Fibroblast of the conjunctiva (primary cell): ENCODE measurements at places on chromosomes 1 and 21.

- no peak for DNase-seq
These were observed 145.2 kb upstream of the ETS2 start for GRCh38 chr21:38660333-38661196.

DNA sequence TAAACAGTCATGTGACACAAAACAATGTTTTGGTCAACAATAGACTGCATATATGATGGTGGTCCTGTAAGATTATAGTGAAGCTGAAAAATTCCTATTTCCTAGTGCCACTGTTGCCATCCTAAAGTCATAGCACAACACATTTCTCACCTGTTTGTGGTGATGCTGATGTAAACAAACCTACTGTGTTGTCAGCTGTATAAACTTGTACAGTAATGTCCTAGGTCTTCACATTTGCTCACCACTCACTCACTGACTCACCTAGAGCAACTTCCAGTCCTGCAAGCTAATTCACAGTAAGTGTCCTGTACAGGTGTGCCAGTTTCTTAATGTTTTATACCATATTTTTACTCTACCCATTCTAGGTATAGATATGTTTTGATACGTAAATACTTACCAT is 326.1 kb upstream of the USP24 start:
- no peak for DNase-seq

DNA sequence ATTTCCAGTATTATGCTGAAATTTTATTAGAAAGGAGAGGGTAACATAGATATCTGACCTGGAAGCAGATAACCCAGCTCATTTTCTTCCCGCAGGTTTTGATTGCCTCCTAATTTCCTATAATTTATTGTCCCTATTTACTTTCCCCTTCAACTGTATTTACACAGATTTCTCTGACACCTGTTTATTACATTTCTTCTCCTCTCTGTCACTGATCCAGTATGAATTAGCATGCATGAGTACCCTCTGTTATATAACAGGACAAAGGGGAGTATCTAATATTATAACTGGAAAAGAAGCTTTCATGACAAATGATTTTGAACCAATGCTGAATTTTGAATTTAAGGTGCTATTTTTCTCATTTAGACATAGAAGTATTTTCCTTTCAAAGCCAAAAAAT is 37.4 kb downstream of the DENND1B start:
- no peak for DNase-seq

DNA sequence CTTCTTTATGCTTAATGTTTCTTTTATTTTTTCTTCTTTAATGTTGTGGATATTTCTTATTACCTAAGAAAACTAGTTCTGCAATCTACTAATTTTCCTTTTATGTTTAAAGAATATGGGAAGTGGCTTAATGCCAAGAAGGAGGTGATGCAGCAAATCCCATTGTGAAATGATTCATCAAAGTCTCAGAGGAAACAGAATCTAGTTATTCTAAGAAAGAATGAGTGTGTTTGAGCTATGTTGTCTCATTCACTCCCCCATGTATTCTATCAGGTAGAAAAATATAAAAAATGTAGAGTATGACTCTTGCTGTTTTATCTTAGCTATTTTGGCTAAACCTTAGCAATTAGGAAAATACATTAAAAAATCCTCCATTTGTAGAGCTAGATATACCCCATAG is 659.9 kb upstream of the RGS18 start:
- peak; percentile 1 for DNase-seq

- DNase-seq: no peak
These were observed 10.4 kb upstream of the IL24 start for GRCh38 chr1:206886831-206887230.

DNA sequence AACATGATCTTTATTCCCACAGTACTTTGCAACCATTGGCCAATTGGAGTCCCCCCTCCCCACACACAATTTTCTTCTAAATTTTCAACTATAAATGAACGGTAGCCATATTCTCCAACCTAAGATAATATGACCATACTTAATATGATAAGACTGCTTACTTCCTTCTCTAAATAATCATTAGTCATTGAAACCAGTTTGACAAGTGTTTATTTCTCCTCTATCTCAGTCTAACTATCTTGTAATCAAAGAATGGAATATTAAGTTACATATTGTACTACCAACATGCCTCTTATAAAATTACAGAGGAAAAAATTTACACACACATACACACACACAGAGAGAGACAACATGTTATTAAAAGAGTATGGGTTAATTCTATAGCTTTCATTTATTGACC is 567.4 kb upstream of the TMPRSS15 start:
- no peak for DNase-seq

DNA sequence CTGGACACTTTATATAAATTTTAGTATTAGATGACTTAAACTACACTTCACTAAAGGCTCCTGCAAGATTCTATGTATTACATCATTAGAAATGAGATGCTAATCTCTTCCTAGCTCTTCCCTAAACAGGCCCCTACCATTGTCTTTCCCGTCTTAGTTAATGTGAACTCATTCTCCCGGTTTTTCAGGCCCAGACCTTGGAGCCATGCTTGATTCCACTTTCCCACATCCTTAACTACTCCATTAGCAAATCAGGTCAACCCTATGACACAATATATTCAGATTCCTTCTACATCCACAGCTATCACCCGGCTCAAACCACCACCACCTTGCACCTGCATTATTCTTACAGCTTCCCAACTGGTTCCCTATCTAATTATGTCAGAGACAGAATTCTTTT is 73.3 kb downstream of the NVL start:
- no peak for DNase-seq

DNA sequence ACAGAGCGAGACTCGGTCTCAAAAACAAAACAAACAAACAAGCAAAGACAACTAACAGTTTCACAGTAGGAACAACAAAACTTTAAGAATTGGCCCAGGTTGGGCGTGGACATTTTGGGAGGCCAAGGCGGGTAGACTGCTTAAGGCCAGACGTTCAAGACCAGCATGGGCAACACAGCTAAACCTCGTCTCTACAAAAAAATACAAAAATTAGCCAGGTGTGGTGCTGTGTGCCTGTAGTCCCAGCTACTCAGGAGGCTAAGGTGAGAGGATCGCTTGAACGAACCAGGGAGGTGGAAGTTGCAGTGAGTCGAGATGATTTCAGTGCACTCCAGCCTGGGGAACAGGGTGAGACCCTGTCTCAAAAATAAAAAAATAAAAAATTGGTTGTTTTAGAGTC is 13.5 kb downstream of the GTF2B start:
- DNase-seq: no peak

- no peak for DNase-seq
These were observed 142.6 kb downstream of the KAZN start for GRCh38 chr1:14741082-14741481.

DNA sequence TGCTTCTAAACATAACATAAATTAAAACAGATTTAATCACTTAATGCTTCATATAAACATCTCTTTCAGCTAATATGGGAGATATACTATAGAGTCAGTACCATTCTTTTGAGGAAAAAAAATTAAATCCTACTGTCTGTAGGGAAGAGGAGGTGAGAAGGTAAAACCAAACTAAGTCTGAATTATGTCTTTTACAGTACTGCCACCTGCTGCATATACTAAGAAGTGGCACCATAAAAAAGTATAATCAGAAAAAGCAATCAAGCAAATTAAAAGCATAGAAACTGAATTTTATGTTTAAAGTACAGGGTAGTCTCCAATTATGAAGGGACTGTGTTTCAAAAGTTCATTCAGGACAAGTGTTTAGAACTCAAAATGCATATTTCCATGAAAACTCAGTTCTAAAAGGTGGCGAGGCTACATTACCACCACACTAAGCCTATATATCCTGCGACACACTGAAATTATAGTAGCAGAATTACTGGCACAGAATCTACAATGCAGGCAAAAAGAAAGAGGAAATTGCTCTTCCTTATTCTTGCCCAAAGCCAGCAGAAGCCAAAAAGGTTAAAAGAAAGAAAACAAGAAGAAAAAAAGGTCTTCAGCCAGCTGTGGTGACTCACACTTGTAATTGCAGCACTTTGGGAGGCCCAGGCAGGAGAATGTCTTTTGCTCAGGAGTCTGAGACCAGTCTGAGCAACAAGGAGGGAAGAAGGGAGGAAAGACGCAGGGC is 9.0 kb downstream of the NSL1 start:
- DNase-seq: peak; percentile 18

GRCh38 chr1:168565825-168566224 is 10.6 kb upstream of the XCL1 start:
- DNase-seq: no peak

GRCh38 chr1:199029855-199030254 is 391.0 kb downstream of the PTPRC start:
- DNase-seq: no peak

- DNase-seq: no peak
These were observed at the start of gene PDE4B for GRCh38 chr1:65792669-65793358. TSS of gene PDE4B (plus strand) at chr1:65792895.

GRCh38 chr1:66240491-66241484 is 293.2 kb upstream of the SGIP1 start:
- no peak for DNase-seq

GRCh38 chr1:180884588-180885300 is 28.0 kb upstream of the KIAA1614 start:
- DNase-seq: no peak

DNA sequence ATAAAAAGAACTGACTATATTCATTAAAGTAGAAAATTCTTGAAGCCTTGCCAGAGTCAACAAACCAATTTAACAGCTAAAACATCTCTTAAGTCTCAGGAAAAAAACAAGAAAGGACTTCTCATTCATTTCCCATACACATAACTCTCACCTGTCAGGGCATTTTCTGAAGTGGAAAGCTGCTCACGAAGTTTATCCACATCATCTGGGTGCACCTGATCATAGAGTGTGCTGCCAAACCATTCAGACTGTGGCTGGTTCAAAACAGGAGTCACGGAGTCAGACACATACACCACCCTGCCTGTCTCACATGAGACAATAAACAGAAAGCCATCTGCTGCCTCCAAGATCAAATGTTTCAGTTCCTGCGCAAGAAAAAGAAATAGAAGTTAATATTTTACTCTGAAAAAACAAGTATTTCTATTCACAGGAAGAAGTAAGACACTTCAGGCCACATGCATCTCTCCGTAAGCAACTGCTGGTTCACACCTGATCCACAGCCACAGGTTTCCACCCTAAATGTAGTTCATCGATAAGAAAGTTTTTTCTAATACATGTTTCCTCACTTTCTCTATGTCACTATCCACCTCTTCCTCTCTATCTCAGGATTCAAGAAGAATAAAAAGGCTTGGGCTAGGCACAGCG is 28.2 kb upstream of the CTSK start:
- no peak for DNase-seq

- no peak for DNase-seq
These were observed 3.0 kb upstream of the MCL1 start for GRCh38 chr1:150582371-150582770.

- DNase-seq: no peak
These were observed 993.0 kb upstream of the PRMT6 start for GRCh38 chr1:106063510-106063909.

- DNase-seq: no peak
These were observed 24.0 kb downstream of the HS2ST1 start for GRCh38 chr1:86938450-86938849.

- no peak for DNase-seq
These were observed 74.7 kb downstream of the RAP1GAP start for GRCh38 chr1:21594501-21594900.

DNA sequence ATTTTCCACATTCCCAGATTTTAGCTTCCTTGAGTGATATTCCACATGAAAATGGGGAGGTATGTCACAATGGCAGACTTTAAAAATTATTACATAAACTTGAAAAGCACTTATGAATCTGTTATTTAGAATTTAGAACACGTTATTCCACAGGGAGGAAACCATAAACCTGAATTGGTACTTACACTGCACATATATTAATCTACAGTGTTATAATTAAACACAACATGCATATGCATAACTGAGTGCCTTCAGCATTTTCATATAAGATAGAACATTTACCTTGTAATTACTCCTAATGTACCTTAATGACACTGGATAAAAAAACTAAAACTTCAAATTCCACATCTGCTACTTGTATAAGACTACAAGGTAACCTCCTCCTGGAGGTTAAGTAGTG is 9.8 kb downstream of the ARHGAP29 start:
- no peak for DNase-seq

- no peak for DNase-seq
These were observed 34.9 kb downstream of the IGSF21 start for GRCh38 chr1:18142471-18142870.

DNA sequence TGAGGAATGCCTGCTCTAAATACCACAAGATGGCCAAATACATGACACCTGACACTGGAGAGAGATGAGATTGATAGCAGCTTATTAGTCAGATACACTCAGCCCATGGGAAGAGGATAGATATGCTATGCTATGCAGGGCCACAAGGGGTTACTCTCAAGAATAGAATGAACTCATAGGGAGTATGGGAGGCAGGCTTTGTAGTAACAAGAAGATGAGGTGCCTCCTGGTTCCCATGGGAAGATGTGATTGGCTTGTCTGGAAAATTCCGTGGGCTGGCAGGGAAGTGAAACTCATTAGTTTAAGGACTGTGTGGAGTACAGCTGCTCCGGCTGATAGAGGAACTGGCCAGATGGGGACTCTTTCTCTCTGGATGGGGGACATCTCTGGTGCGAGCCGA is 16.5 kb downstream of the CCDC30 start:
- no peak for DNase-seq

DNA sequence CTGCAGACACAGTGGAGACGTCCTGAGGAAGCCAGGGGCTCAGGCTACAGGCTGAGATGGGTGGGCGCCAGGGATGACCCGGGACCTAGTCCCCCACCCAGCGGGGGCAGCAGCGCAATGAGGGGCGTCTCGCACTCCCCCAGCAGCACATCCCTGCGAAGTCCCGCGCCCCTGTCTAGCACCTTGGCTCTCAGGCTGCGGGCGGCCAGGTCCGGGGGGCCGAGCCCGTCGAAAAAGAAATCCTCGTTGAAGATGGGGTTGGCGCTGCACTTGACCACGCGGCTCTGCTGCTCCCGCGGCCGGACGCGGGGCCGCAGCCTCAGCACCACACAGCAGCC is 1.8 kb downstream of the C2CD4D start:
- no peak for DNase-seq

GRCh38 chr1:94974824-94975223 is 47.9 kb upstream of the CNN3 start:
- DNase-seq: no peak

- DNase-seq: no peak
These were observed 20.1 kb upstream of the ADAR start for GRCh38 chr1:154628121-154628405.

DNA sequence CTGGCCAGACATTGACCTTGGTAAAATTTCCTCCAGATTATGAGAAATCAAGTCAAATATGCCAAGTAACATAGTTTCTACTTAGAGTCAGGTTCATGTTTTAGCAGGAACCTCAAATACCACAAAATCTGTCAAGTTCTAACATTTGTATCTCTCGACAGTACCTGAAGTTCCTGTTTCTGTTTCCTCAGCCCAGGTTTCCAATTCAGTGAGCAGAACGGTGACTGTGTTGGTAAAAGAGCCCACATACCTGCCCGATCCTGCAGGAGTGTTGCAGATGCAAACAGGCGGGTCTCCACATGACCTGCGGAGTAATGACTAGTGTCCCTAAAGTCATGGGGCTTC is 57.9 kb upstream of the LGALS8 start:
- DNase-seq: no peak

GRCh38 chr1:92544756-92545165 is 58.0 kb upstream of the GFI1 start:
- DNase-seq: no peak
